ENCODE measurements at places on chromosomes 5 and 9.
A peak's percentile ranks its signal among the peaks of the same experiment; 100 is the strongest.

DNA sequence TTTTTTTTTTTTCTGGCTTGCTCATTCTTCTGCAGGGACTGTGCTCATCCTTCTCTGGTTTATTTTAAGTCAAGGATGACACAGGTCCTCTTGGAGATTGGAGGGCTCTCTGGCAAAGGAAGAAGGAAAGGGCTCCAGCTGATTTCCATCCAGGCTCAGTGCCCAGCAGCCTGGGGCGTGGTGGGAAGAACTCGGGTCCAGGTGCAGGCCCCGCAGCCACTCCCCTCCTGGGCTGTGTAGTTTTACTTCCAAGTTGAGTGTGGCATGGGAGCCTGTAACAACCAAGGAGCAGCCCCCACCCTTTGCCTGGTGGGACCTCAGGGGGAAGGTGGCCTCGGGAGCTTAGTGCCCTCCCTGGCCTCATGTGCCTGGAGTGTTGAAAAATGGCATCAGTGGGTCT, 58.9 kb downstream of the ANKRD33B start:
- DNase-seq: no peak

GRCh38 chr9:26954050-26954508, 2.1 kb upstream of the IFT74 start:
- DNase-seq: peak; percentile 17

- no peak for DNase-seq
These were observed 43.1 kb upstream of the DAB2IP start for GRCh38 chr9:121608168-121608853.

DNA sequence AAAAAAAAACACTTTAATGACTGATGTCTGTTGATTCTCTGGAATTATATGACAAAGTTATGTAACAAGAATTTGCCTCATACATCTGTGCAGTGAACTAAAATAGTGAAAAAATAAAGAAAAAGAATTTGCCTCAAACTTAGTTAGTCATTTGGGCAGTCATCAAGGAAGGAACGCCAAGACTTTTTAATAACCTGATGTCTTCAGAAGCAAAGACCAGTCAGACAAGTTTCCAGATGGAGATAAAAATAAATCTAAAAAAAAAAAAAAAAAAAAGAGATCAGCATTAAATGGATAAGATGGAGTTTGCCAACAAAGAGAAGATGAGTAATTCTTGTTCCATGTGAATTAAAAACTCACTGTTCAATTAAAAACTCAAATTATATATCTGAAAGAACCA, 52.3 kb upstream of the JMY start:
- DNase-seq: no peak

DNA sequence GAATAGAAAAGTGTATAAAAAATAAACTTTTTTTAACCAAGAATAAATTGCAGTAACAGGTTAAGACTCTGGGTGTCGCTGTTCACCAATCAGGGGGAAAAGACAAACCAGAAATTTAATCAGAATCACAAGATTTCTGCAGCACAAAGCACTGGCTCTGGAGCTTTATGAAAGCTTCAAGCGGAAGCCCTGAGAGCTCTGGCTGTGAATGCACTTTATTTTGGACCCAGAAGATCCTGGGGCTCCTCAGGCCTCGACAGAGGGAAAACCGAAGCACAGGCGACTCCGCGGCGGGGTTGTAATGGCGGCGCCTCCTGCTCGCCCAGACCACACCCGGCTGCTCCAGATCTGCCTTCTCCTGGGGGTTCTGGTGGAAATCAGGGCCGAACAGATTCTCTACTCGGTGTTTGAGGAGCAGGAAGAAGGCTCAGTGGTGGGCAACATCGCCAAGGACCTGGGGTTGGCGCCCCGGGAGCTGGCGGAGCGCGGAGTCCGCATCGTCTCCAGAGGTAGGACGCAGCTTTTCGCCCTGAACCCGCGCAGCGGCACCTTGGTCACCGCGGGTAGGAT, at the start of gene PCDHGA4:
Gene PCDHGA4 (plus strand): TSS at position 122 of the 570 bp plus-strand sequence. CDS start 87 bp downstream, at position 209.
- no peak for DNase-seq

GRCh38 chr5:95526871-95527270, 27.9 kb downstream of the SKIC3 start:
- DNase-seq: no peak

GRCh38 chr5:172059661-172060100, 53.2 kb upstream of the FBXW11 start:
- no peak for DNase-seq

DNA sequence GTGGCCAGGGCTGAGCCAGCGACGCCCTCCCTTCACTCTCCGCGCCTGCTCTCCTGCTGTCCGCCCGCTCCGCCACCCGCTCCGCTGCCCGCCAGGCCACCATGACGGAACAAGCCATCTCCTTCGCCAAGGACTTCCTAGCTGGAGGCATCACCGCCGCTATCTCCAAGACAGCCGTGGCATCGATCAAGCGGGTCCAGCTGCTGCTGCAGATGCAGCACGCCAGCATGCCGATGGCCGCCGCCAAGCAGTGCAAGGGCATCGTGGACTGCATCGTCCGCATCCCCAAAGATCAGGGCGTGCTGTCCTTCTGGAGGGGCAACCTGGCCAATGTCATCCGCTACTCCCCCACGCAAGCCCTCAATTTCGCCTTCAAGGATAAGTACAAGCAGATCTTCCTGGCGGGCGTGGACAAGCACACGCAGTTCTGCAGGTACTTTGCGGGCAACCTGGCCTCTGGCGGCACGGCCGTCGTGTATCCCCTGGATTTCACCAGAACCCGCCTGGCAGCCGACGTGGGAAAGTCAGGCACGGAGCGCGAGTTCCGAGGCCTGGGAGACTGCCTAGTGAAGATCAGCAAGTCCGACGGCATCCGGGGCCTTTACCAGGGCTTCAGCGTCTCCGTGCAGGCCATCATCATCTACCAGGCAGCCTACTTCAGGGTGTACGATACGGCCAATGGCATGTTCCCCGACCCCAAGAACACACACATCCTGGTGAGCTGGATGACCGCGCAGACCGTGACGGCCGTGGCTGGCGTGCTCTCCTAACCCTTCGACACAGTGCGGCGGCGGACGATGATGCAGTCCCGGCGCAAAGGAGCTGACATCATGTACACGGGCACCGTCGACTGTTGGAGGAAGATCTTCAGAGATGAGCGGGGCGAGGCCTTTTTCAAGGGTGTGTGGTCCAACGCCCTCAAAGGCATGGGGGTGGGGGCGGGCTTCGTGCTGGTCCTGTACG, 1130.4 kb upstream of the ACO1 start:
- DNase-seq: no peak

DNA sequence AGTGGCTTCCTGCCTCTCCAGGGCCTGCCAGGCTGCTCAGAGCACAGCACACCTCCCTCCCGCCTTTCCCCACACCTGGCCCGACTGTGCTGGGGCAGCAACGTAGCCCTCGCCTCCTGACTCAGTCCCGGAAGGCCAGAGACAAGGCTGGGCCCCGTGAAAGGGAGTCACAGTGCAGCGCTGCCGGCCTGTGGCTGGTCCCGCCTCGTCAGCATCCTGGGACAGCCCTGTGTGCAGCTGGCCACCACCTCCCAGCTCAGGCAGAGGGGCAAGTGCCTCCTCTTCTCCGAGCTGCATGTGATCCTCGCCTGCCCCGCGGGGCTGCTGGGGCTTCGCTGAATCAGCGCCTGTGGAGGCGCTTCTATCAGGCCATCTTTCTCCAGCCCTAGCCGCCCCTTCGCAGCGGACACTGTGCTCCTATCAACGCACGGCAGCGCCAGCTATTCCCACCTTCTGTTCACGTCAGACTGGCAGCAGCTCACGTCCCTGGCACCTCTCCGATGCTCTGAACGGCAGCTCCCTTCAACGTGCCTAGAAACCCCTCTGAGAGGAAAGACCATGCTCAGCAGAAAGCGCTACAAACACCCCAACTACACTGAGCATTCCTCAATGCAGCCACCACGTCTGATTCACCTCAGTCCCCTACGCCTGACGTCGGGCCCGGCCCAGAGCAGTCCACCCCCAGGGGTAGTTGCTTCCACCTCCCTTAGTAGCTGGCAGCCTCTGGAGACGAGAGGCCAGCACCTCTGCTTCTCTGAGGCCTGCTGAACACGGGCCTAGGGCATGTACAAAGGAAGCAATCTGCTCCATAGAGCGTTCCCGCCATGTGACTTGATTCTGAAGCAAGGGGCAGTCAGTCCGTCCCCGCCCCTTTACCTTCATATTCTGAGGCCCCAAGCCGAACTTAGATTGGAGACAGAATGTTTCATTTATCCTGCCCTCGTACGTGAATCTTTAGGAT, 78.8 kb downstream of the GPR21 start:
- DNase-seq: peak; percentile 29

DNA sequence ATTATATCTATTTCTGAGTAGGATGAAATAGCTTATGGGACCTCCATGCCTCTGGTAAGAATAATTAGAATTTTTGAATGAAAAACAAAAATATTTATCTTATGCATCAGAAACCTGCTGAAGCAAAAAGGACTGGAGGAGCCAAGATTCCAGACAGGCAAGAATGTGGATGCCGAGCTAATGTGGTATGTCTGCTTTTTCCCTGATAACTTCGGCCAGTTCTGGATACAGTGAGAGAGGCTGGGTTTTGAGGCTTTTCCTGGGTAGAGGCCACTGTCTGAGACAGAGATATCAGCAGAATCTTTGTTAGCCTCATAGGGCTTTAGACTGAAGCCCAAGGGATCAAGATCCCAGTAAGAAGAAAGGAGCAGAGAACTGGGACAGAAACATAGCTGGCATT, 5.2 kb upstream of the CTNND2 start:
- DNase-seq: no peak

DNA sequence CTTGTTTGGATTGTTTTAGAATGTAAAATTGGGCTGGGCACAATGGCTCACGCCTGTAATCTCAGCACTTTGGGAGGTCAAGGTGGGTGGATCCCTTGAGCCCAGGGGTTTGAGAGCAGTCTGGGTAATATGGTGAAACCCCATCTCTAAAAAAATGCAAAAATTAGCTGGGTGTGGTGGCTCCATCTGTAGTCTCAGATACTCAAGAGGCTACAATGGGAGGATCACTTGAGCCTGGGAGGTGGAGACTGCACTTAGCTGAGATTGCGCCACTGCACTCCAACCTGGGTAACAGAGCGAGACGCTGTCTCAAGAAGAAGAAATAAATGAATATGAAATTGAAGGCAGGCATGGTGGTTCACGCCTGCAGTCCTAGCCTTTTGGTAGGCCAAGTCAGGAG, 21.3 kb downstream of the MAML1 start:
- no peak for DNase-seq

- DNase-seq: no peak
These were observed 28.0 kb upstream of the BNC2 start for GRCh38 chr9:16898464-16898863.

DNA sequence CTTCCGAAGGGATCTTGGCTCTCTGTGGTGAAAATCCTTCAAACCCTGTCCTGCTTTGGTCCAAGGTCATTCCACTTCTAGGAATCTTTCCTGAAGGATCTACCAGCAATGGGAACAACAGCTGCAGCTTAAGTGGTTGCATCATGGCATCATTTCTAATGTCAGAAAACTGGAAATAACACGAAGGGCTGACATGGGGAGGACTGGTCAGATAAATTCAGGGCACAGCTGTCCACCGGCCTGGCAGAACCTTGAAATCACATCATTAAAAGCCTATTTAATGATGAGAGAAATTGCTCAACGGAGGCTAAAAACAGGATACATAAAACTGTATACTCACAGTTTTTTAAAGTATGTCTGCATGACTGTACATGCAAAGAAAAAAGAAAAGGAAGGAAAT, 28.3 kb downstream of the OLFML2A start:
- no peak for DNase-seq

DNA sequence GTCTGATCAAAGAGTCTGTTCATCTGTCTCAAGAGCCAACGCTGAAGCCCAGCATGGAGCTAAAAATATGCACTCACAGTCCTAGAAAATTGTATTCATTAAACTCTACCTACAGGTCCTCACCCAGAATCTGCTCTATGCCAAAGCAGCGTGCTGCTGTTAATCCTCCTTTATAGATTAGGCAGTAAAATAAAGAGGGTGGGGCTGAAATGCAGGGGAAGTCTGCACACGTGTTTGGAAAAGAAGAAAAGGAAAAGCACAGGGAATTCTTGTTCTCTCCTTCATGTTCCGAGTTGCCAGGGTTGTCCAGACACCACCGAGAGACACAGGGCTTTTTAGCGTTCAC, 121.4 kb upstream of the TMEM161B start:
- DNase-seq: no peak

GRCh38 chr5:95662946-95663345, 16.4 kb downstream of the RFESD start:
- DNase-seq: no peak

DNA sequence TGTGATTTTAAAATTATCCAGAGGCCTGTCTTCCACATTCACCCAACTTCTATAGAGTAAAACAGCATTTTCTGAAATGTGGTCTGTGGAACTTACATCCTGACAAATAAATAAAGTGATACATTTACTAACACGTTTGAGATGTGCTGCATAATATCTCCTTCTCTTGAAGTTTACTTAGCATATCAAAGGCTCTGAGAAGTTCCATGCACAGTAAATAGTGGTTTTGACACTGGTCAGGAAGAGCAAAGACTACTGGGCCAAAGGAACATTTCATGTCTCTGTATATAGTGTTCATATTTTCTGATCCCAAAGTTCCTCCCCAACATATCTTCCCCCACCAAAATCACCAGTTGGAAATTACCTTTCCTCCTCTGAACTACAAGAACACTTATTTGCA, 30.5 kb upstream of the TARS1 start:
- DNase-seq: no peak

DNA sequence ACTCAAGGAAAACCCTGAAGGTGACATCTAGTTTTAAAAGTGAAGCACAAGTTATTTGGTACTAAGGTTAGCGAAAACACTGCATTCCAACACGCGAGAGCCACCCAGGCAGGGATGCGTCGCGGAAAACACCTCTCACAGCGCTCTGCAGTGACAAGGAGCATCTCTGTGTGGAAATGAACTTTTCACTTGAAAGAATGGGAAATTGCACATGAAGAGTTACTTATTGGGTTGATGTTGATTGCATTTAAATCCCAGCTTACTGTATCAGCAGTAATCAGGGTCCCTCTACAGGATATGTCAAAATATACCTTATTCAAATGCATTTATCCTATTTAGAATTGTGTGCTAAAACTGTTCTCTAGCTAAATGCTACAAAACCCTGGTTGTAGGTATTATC, 144.4 kb downstream of the BNC2 start:
- no peak for DNase-seq

DNA sequence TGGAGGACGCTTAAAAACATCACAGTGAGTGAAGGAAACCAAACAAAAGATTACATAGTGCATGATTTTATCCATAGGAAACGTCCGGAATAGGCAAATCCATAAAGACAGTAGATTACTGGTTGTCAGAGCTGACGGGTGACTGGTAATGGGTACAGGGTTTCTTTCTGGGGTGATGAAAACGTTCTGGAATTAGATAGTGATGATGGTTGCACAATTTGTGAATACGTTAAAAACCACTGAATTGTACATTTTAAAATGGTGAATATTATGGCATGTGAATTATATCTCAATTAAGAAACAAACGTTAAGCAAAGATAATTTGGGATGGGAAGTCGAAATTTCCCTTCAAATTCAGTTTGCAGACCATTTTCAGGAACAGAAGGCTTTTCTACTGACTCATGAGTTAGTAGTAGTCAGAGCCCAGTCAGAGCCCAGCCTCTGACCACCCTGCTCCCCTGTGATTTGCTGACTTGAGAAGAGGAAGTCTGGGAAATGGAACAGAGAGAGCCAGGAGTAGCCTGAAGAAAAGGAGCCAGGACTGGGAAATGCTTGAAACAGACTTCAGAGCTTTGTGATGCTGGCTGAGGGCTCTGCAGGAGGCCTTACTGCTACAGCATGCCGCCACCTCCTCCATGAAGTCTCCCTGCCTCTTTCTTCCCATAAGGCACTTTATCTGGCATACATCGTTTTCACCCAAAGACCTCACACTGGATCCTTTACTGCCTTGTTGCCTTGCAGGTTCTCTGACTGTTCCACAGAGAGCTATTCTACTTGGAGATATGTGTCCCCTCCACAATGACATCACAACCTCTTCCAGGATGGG, 46.4 kb upstream of the CTNNA1 start:
- DNase-seq: no peak

- DNase-seq: peak; percentile 11
These were observed at the start of gene FREM1 for GRCh38 chr9:14909961-14910805. Gene FREM1 (minus strand): TSS chr9:14910428. CDS start chr9:14868977, 41,451 bp downstream.
